Stimulated activated CD8-positive, alpha-beta memory T cell treated with anti-CD3 and anti-CD28 coated beads, Interleukin-4, amount 100 ng/mL, for 4 hours (primary cell): ENCODE measurements at places on chromosomes 3 and 15.

- DNase-seq = no peak
Measured at GRCh38 chr3:176787506-176787905, 409.8 kb downstream of the TBL1XR1 start.

GRCh38 chr15:25468611-25469010, 29.8 kb upstream of the UBE3A start:
- DNase-seq = no peak

DNA sequence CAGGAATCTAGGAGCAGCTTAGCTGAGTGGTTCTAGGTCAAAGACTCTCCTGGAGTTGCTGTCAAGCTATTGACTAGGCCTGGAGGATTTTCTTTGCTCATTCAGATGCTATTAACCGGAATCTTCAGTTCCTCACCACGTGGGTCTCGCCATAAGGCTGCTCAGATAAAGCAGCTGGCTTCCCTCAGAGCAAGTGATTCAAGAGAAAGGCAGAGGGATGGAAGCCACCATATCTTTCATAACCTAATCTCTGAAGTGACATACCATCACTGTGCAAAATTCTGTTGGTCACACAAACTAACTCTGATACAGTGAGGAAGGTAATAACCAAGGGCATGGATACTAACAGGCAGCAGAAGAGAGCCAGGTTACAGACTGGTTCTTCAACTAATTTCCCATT, 72.7 kb upstream of the FLNB start:
- no peak for DNase-seq

GRCh38 chr3:87225659-87226058, 1.4 kb upstream of the CHMP2B start:
- DNase-seq = no peak

- no peak for DNase-seq
Measured at GRCh38 chr3:128074851-128075521, 22.7 kb downstream of the SEC61A1 start.

- DNase-seq = no peak
Measured at GRCh38 chr3:196214783-196215441, 1.4 kb upstream of the SLC51A start.

DNA sequence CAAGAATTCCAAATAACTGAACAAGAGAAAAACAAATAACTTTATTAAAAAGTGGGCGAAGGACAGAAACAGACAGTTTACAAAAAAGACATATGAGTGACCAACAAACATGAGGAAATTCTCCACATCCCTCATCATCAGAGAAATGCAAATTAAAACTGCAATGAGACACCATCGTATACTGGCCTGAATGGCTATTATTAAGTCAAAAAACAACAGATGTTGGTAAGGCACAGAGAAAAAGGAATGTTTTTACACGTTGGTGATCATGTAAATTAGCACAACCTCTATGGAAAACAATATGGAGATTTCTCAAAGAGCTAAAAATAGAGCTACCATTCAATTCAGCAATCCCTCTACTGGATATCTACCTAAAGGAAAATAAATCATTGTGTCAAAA, 1260.4 kb upstream of the ALCAM start:
- no peak for DNase-seq

DNA sequence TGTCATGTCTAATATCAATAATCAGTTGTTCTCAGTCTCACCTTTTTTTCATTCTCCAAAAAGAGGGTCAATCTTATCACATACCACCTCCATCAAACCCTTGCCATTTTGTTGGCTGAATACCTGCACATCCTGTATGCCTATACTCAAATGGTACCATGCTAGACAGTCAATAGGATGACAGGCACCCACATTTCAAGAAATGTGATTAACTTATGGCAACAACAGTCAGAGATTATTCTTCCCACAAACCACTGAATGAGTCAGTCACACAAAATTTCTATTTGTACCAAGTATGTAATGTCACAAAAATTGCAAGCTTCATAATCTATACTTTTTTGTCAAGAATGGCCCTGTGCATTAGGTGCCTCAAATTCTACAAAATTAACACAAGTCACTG, 5.1 kb upstream of the SLC27A2 start:
- DNase-seq = no peak

DNA sequence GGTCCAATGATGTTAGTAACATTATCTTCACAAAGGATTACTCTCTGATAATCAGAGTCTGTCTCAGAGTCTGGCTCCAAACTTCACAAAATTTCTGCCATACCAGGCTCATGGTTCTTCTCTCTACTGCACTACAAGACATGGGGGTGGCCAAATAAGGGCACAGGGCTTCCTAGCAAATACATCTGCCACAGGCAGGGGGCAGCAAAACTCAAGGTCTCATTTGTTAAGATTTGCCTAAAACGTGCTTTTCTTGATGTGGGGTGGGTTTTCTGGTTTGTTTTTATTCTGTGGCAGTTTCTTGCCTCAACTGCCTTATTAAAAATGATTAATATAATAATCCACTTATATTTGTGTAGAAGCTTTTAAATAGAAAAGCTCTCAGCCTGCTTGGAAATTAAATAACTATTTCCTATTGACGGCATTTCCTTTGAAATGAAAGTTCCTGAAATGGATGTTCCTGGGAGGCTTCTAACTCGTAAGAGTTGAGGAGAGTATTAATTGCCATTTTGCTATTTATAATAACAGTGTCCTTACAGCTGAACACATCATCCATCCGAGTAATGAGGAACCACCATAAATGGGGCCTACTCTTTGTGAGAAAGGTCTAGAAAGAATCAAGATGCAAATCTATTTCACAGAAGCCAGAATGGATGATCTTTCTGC, 53.8 kb downstream of the SST start:
- DNase-seq = peak; percentile 11

DNA sequence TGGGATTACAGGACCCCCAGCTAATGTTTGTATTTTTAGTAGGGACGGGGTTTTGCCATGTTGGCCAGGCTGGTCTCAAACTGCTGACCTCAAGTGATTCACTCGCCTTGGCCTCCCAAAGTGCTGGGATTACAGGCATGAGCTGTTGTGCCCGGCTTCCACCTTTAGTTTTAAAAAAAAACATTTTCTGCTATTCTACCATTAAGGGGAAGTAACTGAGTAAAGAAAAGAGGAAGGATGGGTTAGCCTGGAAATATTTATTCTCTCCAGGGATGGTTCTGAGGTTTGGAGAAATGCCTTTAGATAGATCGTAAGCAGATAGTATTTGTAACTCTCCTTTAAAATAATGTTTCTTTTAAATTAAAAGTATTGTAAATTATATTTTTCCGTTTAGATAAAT, 3.1 kb downstream of the AP4E1 start:
- no peak for DNase-seq

DNA sequence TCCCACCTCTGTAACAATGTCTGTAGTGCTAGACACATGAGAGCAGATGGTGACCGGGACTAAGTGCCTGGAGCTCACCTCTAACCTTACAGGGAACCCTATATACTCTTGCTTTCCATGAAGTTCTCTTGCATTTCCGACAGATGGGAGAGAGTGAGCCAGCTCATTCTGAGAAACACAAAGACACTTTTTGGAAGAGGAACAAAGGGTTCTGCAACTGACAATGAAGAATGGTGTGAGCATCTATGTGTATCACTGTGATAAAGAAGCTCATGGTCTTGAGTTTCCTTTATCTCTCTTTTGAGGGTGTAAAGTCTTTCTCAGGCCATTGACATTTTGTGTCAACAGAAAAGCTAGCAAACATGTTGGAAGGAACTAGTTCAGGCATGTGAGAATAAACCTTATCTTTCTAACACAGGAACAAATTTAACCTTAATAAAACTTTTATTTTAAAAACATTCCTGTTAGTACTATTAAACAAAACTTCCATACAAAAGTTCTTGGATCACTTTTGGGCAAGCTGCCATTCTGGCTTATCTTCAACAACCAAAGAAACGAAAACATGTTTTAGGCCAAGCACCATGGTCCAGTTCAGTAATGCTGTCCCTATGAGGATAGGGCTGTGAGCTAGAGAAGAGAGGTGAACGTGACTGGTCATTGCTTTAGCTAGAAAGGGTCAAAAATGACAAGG, 142.7 kb downstream of the THRB start:
- DNase-seq = no peak

DNA sequence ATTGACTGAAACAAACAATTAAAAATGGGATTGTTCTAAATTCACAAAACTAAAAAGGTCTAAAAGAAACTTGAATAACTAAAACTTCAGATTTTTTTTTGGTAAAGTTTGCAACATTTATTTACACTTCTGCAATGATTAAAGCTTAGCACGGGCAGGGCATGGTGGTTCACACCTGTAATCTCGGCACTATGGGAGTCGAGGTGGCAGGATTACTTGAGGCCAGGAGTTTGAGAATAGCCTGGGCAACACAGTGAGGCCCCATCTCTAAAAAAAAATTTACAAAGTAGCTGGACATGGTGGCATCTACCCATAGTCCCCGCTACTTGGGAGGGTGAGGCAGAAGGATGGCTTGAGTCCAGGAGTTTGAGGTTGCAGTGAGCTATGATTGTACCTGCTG, 31.6 kb downstream of the TLNRD1 start:
- DNase-seq = no peak

DNA sequence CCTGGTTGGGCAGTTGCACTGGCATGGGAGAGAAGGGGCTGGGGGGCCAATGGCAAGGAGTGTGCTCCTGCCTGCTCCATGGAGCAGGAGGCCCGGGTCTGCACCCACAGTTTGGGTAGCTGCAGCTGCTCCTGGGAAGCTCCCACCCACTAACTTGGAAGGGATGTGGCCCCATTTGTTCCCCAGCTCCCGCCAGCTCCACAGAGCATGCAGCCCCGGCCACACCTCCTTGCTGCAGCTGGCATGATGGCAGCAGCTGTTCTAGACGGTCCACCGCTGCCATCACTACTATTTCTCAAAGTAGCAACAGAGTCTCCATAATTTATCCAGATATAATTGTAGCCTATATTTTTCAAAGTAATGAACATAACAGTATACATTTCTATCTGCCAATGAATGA, 65.8 kb downstream of the PIK3CB start:
- DNase-seq = no peak

- no peak for DNase-seq
Measured at GRCh38 chr3:50533316-50533715, 29.9 kb upstream of the CACNA2D2 start.

GRCh38 chr3:37223141-37223558, 48.8 kb upstream of the LRRFIP2 start:
- DNase-seq = no peak

GRCh38 chr3:119894195-119894594, 112.3 kb downstream of the NR1I2 start:
- DNase-seq = no peak

DNA sequence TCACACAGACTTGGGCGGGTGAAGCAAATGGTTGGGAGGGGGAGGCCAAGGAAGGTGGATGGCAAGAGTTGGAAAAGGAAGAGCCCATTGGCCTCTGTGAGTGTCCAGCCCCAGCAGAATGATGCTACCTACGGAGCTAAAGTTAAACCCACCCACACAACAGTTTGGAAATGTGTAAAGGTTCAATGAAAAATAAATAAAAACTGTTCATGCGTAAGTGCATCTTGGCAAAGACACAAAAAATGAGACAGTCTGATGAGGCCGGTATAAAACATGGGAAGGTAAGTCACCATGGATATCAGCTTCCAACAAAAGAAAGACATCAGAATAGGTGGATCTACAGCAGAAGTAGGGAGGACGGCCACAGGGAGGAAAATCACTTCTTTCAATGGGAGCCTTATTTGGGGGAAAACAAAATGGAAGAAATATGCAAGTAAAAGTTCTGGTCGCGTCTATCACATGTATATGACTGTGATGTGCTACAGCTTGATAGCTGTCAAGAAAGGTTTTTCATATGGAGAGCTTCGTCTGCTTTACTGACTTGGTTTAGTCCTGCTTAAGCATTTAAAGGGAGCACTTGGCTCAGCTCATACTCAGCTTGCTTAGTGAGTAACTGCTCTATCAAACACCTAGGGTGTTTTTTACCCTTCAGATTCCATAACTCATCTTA, 82.8 kb downstream of the TIGIT start:
- no peak for DNase-seq

GRCh38 chr3:129954514-129954913, 20.0 kb upstream of the TRH start:
- no peak for DNase-seq

DNA sequence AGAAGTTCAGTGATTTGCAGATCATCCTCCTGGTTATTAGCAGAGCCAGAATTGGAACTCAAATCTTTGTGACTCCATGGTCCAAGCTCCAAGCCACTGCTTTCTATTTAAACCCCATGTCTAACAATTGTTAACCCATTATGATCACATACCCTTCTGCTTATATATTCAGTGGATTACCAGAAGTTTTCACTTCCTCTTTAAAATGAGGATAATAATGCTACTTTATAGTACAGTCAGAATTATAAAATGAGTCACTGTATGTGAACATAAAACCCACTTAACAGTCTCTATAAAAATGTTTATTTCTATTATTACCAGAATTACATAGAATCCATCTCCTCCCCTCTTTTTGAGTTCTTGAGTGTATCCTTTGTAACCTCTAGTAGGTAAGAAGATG, 550.7 kb upstream of the DPPA4 start:
- DNase-seq = no peak

GRCh38 chr15:101013201-101013550, 94.0 kb downstream of the LRRK1 start:
- DNase-seq = no peak

GRCh38 chr15:43330780-43331087, 361 bp upstream of the LCMT2 start:
- DNase-seq = no peak

DNA sequence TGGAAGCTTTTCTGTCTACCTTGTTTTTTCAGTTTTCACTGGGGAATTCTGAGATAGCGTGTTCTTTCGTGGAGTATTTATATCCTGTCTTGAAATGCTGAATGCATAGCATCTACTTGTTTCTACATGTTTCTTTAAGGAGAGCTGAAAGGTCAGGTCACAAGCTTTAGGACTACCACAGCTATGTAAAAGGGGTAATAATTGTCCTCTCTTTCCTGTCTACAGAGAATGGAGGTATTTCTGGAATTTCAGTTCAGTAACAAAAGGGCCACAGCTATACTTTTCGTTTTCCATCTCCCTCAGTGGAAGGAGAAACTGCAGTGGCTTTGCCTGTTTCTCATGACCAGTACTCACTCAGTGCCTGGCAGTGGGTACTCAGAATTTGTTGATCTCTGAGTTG, 4.7 kb downstream of the INAFM2 start:
- no peak for DNase-seq

GRCh38 chr3:99925584-99926230, 108.0 kb downstream of the CMSS1 start:
- DNase-seq = no peak

- DNase-seq = no peak
Measured at GRCh38 chr15:48974882-48975281, 11.2 kb upstream of the SHC4 start.

- DNase-seq = no peak
Measured at GRCh38 chr15:68047826-68048225, 6.3 kb upstream of the PIAS1 start.
